ENCODE measurements at places on chromosomes 5 and 9.

GRCh38 chr9:19496321-19497050, 87.7 kb downstream of the ACER2 start:
- no peak for DNase-seq

DNA sequence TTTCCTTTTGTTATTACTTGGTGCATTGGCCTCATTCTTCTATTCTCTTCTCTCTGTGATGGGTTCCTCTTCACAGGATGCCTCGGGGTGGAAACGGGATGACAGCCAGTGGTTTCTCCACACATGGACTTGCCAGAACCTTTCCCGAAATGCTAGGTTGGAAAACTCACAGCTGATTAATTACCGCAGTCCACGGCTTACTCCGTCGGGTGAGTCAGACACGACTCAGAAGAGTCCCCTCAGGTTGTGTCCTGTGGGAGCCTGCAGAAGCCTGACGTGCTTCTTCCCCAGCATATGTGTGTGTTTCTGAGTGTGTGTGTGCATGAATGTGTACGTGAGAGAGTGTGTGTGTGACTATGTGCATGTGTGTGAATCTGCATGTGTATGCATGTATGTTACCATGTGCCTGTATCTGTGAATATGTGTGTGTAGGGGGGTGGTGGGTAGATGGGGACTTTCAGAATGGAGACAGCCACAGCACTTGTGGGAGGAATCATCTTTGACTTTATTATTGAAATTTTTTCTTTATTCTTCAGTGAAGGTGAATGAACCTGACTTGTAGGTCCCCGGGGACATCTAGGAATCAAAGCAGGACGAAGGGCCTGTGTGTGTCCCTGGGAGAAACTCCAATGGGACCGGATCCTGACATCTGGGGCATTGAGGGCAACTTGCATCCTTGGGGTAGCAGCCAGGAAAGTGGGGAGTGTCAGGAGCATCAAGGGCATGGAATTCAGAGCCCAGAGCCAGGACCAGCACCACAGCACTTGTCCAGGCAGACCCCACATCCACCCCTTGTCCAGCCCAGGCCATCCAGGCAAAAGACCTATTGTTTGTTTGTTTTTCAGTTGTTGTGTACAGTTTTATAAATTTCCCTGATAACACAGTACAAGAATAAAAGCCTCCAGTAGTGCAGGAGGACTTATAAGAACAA, 21.9 kb upstream of the MED10 start:
- DNase-seq: no peak

DNA sequence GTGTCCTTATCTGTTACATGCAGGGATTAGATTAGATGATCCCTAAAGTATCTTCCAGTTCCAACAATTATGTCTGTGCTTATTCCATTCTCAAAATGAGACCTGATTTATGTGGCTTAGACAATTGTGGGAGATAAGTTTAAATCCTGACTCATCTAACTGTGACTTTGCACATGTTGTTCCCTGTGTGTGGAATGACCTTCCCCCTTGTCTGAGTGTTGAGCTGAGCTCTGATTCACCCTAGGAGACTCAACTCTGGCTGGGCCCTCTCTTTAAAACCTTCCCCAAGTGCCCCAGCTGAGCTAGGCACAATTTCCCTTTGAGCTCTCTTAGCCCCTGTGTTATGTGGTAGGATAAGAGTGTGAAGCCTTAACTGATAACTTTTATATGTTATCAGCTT, 118.9 kb upstream of the ELL2 start:
- DNase-seq: no peak

DNA sequence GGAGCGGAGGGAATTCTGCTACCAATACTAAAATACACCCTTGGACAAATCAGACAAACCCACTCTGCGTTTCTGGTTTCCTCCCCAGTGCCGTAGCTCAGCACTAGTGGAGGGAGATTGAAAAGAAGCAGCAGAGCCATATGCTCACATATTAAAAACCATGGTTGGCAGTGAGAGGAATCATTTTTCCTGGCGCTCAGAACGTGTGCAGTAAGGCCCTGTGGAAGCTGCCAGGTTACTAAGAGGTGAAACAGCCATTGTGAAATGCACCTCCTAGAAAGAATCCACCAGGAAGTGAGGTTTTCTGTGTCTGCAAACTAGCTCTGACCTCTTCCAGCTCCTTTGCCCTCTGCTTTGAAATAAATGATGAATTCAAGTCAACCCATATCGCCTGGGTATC, 177.2 kb downstream of the ERCC6L2 start:
- no peak for DNase-seq

DNA sequence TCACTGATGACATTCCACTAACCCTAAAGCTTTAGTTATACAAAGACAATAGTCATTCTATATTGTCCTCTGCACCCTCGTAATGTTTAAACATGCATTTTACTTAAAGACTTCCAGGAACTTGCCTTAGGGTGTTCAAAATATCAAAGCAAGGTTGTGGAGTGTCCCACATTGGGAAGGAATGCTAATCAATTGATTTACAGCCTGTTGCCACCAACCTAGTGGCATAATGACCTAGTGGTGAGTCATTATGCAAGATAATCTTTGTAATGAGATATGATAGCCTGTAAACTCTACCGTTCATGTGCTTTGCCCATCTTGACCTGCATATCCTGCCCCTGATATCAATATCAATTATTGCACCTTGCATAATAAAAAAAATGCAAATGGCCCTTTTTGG, 542.9 kb downstream of the CDH9 start:
- DNase-seq: no peak

- no peak for DNase-seq
These were observed 81.9 kb upstream of the CTSL start for GRCh38 chr9:87643778-87644570.

GRCh38 chr5:103458497-103459040, 104.0 kb downstream of the NUDT12 start:
- no peak for DNase-seq

DNA sequence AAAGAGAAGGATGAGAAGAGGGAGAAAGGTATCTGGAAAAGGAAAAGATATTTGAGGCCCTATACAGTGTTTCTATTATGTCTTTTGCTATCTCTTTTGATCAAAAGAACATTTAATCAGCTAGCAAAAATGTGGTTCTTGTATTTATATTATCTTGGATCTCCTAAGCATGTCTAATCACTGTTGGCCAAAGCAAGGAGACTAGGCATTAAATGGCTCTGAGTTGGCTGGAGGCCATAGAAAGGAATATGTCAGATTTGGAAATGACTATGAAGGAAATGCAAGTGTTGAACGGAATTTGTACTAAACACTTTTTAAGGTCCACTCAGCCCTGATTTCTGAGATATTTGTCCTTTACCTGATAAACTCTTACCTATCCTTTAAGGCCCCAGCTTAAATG, 22.4 kb upstream of the THG1L start:
- DNase-seq: no peak

- no peak for DNase-seq
These were observed 225.0 kb downstream of the AOPEP start for GRCh38 chr9:94951324-94952135.

DNA sequence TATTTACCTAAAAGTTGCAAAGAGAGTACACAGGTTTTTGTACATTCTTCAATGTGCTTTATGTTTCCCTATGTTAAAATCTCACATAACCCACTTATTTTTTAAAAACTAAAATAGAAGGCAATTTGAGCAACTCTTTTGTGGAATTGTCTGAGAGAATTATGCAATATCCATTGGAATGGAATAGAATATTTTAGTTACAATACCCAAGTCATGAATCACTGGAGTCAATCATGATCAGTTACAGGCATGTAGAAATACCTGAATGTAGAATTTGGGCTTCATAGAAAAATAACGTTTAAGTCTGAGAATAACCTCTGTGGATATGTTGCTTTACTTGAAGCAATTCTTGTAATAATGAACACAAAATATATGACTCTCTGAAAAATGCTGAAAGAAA, 143.3 kb downstream of the FGF10 start:
- DNase-seq: no peak

DNA sequence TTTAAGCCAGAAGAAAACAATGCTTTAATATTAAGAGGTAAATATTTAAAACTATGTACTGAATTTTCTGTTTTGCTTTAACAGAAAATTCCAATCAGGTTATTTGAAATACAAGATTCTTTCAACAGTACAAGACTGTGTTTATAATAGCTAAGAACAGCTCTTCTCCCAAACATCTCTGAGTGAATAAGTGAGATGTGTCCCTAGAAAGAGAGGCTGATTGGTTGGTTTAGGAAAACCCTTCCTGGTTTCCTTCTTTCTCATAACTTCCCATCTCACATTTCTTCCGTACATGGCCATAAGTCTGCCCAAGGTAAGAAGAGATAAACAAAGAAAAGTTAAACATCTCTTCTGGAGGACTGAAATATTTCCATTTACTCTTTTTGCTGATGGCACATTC, 145.9 kb downstream of the FANCC start:
- DNase-seq: no peak

GRCh38 chr5:72191404-72191803, 84.1 kb downstream of the MAP1B start:
- DNase-seq: no peak

- no peak for DNase-seq
These were observed 114.5 kb downstream of the SLC25A46 start for GRCh38 chr5:110853267-110853666.

- DNase-seq: no peak
These were observed 830 bp downstream of the ADAMTSL1 start for GRCh38 chr9:18474783-18475182.

DNA sequence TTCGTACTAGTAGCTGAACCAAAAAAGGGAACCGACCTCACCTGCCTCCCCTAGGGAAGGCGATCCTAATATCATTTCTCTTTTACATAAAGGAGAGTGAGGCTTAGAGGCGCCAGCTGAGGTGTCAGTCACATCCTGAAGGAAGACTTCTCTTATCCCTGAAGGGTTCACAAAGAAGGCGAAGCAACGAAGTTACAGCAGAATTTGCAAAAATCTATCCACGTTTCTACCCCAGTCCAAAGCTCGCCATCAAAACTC, 598 bp upstream of the KIAA1191 start:
- no peak for DNase-seq

GRCh38 chr9:97512966-97513560, 11.6 kb downstream of the TMOD1 start:
- no peak for DNase-seq

All from RWPE2 (cell line).